ENCODE measurements at places on chromosomes 13 and 19. TPM values are rescaled to one million over a fixed set of nuclear protein-coding genes. Genes with fewer than 3 reads are reported as not detected.
A peak's percentile ranks its signal among the peaks of the same experiment; 100 is the strongest.

DNA sequence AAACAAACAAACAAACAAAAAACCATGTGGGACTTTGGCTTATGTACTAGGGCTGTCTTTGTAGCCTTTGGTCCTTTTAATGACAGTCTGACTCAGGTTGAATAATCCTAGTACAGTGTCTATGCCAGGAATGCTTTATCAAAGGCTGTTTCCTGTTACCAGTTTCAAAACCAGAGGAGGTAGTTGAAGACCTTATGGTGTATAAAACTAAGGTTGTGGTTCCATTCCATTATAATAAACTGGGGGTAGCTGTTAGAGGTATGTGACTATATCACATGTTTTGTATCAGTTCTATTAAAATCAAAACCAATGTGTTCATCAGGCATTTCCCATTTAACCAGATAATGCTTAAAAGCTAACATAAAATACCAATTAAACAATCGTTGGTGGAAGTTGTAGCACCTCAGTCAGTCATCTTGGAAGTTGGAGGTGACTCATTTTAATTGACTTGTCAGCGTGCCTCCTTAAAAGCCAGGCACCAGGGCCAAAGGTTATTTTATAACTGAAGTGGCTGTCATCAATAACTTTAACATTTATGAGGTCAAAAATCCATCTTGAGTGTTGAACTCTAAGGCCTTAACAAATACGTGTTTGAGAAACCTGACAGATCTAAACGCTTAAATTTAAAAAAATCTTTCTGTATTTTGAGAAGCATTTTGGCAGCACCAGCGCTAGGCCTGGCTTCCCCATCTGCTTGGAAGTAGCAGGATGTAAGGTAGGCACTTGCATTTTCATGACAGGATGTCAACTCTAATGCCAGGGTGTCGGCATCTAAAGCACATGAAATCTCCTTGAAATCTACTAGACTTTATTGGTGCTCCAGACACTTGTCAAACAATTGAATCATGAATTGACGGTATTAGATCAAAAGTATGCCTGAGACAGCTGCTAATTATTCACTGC lies 162.5 kb downstream of the LMO7 start:
- no peak for DNase-seq

- DNase-seq, result no peak
Observed at GRCh38 chr13:40375489-40376171, 290.8 kb downstream of the FOXO1 start.

DNA sequence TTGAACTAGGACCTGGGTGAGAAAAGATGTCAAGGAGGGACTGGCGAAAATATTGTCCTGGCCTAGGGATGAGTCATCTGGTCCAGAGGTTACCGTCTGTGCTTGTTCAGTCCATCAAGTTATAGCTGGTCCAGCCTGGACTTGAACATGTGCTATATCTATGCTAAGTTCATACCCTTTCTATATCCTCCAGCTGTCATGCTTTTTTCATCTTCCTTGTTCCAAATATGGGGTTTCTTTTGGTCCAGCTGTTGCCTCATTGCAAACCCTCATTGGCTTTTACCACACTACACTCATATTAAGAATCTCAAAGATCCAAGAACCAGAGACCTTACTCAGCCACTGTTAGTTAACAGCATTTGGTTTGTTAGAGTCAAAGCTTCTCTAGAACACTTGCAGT lies 19.1 kb upstream of the KLF12 start:
- no peak for DNase-seq

Gene PEAK3
- 0.15 TPM for total RNA-seq

GRCh38 chr19:48713041-48713863 lies 6.3 kb downstream of the MAMSTR start:
- no peak for DNase-seq

- no peak for DNase-seq
Observed at GRCh38 chr13:31322026-31322425, 122.3 kb downstream of the B3GLCT start.

Gene MYO16
- 0.06 TPM for total RNA-seq

Gene TTC9B
- 0.37 TPM for total RNA-seq

Gene EEF1AKMT1
- total RNA-seq, result 3.5 TPM

DNA sequence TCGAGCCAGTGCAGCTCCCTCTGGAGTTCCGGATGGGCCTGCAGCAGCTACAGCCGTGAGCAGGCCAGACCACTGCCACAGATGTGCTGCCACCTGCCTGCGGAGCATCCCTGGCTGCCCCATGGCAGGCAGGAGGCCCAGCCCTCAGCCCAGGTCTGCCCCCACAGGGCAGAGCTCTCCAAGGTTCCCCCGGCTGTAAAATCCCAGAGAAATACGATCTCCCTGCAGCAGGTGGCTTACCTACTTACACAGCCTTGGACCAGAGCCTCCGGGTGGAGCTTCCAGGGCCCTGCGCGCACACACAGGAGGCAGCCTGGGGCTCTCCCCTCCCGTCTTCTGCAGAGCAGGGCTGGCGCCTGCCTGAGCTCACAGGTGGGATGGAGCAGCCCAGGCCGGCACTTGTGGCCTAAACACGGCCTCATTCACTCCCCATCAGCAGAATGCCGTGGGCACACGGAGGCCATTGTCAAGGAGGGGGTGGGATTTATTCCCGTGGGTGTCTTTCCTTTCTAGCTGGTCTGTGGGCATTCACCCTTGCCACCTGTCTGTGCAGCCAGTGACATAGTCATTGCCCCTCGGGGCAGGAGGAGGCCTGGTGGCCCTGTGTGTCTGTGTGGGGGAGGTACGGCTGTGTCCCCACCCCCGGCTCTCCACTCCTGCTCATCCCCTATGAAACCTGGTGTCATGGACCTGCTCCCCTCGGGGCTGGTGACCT lies 118.0 kb downstream of the KDM4B start:
- DNase-seq, result no peak

DNA sequence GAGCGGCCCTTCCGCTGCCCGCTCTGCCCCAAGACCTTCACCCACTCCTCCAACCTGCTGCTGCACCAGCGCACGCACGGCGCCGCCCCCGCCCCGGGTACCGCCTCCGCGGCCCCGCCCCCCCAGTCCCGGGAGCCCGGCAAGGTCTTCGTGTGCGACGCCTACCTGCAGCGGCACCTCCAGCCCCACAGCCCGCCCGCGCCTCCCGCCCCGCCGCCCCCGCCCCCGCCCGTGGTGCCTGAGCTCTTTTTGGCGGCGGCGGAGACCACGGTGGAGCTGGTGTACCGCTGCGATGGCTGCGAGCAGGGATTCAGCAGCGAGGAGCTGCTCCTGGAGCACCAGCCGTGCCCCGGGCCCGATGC lies 3.2 kb upstream of the NAT14 start:
- no peak for DNase-seq

DNA sequence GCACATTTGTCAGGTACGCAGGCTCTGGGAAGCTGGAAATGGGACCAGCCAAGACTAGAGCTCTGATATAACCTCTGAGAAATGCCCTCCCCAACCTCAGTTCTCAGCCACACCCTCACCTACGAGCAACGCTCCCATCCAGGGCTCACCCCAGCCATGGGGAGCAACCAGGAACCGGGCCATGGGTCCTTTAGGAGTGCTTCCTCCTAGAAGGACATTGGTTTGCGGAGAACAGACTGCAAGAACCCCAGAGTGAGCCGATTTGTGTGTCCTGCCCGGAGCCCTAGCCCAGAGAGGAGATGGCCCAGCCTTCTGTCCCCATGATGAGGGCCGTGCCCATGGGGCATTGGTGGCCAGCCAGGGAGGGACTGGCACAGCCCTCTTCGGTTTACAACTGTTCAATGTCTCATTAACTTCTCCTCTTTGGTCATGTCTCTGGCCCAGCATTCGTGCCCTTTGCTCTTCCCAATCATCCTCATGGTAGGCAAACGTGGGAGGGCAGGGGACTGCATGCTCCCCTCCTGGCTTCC lies 32.9 kb upstream of the IGSF23 start:
- DNase-seq, result peak; percentile 46

GRCh38 chr13:112014857-112015256 lies 52.1 kb upstream of the SOX1 start:
- DNase-seq, result no peak

DNA sequence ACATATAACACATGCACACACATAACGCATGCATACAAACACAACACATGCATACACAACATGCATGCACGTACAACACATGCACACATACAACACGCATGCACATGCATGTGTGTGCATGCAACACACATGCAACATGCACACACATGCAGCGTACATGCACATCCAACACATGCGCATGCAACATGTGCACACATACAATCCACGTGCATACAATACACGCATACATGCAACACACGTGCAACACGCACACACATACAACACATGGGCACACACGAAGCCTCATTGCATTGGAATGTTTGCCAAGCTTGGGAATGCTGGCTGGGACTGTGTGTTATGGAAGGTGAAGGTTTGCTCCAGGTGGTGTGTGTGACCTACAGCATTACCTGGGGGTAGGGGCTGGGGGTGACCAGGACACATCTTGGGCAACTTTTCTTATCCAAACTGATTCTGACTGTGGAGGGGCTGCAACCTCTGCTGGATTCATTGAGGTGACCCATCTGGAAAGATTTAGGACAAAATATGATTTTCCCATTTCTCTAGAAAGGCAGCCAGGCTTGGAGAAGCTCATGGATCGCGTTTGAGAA lies 58.9 kb downstream of the SPACA7 start:
- no peak for DNase-seq
